ENCODE measurements at places on chromosomes 2 and 18.

- no peak for DNase-seq
Observed at GRCh38 chr2:183014005-183014404, 24.3 kb downstream of the NCKAP1 start.

GRCh38 chr18:67615876-67616275 is 99.4 kb upstream of the DSEL start:
- no peak for DNase-seq

DNA sequence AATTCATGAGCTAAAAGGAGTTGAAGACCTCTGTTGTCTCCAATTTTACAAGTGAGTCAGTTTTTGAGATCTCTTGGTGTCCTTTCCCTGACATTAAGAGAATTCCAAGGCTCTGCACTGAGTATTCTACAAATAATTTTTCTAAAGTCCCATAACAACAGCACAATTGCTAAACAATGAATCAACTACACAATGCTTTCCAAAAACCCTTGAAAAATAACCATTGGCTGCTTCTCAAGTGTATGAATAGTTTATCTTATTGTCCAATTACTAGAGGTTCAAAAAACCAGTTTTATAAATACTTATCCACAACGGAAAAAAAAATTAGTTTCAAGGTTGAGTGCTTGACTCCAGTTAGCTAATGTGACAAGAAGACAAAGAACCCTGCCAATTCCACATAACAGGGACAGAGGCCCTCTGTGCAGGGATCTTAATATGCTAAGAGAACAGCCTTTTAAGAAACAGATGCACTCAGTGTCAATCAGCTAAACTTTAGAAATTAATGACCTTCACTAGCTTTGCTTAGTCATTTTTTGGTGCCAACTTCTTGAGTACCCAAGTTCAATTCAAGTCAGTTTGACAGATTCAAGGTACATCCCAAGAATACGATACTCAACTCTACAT is 266.6 kb upstream of the CYP26B1 start:
- no peak for DNase-seq

DNA sequence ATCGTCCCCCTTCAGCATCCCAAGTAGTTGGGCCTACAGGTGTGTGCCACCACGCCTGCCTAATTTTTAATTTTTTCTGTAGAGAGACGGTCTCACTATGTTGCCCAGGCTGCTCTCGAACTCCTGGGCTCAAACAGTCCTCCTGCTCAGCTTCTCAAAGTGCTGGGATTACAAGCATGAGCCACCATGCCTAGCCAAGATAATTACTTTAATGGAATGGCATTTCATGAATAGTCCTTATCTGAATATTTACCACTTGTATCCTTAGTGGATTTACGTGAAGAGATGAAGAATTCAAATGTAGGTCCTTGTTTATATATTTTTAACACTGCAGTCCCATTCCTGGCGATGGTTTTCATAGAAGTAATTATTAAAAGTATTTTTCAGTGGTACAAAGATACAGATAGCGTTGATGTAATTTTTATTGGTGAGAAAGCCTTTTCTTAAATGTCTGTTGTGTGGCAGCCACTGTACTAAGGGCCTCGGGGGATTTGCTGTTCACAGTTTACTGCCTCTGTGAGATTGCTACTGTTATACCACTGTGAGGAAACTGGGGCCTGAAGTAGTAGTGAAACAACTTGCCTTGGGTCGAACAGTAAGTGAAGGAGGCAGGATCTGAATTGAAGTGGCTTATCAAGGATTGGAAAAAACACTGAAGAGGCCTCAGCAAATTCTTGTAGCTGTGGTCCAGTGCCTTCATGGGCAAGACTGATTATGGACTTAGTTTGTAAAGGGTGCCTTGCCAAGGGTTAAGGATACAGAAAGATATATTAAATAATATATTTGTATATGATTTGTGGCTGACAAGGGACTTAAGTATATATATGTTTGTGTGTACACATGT is 151.2 kb downstream of the PRPF40A start:
- no peak for DNase-seq

GRCh38 chr2:31694444-31694843 is 113.7 kb upstream of the SRD5A2 start:
- DNase-seq: peak; percentile 21

- no peak for DNase-seq
Observed at GRCh38 chr2:54353216-54353615, 97.2 kb upstream of the TSPYL6 start.

GRCh38 chr2:1777781-1778180 is 33.5 kb upstream of the PXDN start:
- no peak for DNase-seq

- DNase-seq: no peak
Observed at GRCh38 chr18:59986139-59986538, 86.3 kb downstream of the PMAIP1 start.

GRCh38 chr2:50356858-50357257 is 675.1 kb downstream of the NRXN1 start:
- no peak for DNase-seq

DNA sequence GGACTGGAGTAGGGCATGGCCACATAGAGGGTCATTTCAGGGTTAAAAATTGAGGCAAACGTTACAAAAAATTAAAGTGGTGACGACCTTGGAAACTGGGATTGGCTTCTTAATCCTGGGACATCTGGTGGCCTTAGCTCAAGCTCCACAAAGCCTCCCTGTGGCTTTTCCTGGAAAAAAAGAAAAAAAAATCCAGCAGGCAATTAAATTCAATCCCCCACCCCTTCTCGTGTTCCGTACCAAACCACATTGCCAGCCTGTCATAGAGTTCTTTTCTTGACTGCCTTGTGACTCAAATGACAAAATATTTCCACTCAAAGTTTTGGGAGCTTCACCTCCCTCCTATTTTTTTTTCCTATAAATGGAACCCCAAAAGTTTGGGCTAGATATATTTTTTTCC is 195.6 kb downstream of the HRH4 start:
- DNase-seq: no peak

DNA sequence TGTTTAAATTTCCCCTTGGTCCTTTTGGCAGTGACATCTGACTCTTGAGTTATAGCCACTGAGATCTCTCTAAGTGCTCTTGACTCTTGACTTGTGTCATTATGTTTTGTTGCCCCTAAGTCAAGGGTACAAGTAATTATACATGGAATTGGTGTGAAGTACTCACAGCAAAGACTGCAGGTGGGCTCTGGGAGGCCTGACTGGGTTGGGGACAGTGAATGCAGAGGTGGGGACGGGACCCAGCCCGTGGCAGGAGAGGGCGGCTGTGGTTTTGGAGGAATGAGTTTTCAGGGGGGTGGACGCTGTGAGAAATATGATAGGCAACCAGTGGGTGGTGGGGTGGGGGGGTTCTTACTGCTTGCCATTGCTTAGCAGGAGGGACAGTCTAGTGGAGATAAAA is 97.8 kb downstream of the NCK2 start:
- peak; percentile 33 for DNase-seq

- no peak for DNase-seq
Observed at GRCh38 chr2:85926526-85926925, 37.7 kb upstream of the ST3GAL5 start.

- no peak for DNase-seq
Observed at GRCh38 chr2:67232936-67233335, 164.2 kb upstream of the ETAA1 start.

DNA sequence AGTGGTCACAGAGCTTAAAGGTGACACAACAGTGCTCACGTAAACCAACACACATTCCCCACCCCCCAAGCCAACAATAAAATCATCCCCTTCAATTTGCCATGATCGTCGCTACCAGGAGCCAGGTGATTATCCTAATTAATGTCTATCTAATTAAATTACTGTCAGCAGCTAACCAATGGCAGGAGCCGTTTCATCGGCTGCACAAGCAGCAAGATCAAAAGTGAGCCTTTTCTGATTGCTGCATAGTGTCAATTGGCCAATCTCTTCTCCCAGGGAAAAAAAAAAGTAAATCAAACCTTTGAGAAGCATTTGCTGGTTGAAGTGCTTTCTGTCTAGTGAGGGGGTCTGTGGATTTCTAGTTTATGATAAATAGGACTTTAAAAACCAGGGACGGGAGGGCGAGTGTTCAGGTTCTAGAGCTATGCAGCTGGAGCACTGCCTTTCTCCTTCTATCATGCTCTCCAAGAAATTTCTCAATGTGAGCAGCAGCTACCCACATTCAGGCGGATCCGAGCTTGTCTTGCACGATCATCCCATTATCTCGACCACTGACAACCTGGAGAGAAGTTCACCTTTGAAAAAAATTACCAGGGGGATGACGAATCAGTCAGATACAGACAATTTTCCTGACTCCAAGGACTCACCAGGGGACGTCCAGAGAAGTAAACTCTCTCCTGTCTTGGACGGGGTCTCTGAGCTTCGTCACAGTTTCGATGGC is at the start of gene TBR1:
Gene TBR1 (plus strand): TSS at position 311 of the 721 bp plus-strand sequence. CDS start 114 bp downstream, at position 425.
- no peak for DNase-seq

- DNase-seq: no peak
Observed at GRCh38 chr18:65464361-65464760, 286.5 kb upstream of the CDH7 start.

DNA sequence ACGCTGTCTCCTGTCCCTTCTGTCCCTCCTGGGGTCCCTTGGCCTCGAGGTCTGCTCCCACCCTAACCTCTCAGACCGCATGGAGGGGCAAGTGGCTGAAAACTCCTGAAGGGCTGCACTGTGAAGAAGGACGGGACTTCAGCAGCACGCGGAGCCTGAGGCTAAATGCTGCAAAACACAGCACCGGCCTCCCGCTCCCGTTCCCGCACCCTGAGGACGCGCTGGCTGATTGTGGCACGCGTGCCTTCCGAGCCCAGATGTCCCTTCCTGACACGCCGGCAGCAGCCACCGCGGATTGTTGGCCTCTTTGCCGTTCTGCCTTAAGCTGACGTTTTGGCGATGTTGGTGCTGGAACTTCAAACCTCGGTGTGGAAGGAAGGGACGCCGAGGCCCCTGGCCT is 125.9 kb upstream of the CTDP1 start:
- DNase-seq: no peak

DNA sequence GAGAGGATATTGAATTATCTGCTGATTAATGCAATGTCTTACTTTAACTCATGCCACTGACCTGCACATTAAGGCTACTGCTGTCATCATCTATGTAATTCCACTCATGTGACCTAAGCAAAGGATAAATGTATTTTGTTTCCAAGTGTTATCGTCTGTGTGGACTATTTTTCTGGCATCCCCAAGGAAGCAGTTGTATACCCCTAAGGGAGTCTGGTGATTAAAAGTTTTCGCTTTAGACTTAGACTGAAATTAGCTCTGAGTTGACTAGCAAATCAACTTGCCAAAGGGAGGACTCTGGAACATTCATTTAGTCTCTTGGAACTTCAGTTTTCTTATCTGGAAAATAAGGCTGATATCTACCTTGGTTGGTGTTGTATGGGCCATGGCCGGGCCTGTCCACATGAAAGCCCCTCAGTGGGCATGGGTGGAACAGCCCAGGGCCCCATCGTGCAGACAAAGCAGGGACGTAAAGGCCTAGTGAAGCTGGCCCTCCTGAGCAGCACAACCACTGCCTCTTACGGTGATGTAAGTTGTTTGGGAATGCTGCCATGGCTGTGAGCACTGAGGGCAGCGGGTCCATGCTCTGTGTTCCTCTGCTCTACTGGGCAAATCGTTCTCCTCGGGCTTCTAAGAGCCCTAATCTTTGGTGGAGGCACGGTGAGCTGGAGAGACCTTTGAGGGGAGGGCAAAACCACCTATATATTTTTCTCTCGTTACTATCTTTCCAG is 144.4 kb upstream of the RNF152 start:
- DNase-seq: no peak

Data from HEK293T (cell line).